Fibroblast of the aortic adventitia (primary cell): ENCODE measurements at places on chromosomes 7 and 10. TPM values are rescaled to one million over a fixed set of nuclear protein-coding genes. Genes with fewer than 3 reads are reported as not detected.

- DNase-seq = peak; percentile 70
Observed at GRCh38 chr7:156984174-156984891, 26.1 kb downstream of the MNX1 start.

- no peak for DNase-seq
Observed at GRCh38 chr7:7519528-7519927, 16.1 kb downstream of the COL28A1 start.

DNA sequence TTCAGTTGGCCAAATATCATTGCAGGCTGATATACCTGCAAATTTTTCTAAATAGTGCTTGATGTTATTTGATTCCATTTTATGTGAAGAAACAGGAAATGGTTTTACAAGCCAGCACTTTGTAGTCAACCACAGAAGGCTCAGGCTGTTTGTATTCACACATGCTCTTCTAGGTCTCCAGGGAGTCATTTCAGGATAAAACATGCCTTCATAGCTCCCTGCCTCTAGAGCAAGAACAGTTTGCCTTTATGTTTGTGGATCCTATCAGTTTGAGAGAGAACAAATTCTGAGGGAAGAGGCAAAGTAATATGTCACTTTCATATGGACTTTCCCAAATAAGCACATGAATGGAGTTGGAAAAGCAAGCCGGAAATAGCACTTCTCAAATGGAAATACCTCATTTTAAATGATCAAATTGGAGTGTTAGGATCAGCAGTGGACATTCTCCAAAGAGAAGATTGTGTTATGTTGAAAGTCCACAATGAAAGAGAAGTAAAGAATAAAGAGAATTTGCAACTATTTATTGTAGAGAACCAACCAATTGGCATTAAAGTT lies 277.6 kb downstream of the KCND2 start:
- peak; percentile 24 for DNase-seq

The FEZF1 gene
- total RNA-seq = not detected in 2 replicates
